ENCODE measurements at places on chromosomes 5 and 9.
A peak's percentile ranks its signal among the peaks of the same experiment; 100 is the strongest.

- DNase-seq = peak; percentile 3
Observed at GRCh38 chr5:109256486-109256885, 153.3 kb downstream of the PJA2 start.

DNA sequence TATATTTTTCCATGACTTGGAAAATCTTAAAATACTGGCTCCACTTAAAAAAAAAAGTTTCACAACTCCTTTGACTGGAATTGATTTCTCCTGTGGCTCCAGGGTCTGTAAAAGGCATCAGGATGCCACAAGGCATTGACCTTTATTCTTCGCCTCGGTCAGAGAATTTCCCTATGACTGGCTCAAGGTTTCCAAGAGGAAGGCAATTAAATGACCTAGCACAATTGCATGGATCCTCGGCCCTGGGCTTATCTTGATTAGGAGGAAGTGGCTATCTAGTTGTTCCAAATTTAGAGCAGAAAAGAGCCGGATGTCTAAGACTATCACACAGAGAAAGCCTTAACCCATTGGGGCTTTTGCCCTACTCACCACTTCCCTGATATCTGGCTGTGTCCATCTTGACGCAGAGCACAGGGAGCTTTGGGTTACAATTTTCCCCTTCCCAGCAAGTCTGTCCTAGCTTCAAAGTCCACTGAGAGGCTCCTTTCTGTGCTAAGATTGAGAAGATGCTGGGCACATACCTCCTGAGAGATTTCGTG, 56.9 kb upstream of the COL15A1 start:
- no peak for DNase-seq

DNA sequence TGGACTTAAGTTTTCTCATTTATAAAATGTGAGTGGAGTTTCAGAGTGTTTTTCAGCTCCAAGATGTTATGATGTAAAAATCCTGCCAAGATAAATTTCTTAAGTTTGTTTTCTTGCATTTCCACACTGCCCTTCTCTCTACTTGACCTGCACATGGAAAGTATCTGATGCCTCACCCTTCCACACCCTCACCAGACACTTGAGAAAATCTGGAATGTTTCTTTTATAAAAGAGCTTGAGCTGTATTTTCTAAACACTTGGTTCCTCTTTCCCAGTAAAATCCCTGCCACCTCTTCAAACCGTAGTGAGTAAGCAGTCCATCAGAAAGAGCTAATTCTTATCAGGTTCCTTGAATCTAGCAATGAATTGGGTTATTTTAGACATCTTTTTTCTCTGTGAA, 42.9 kb downstream of the FOXD1 start:
- DNase-seq = no peak

DNA sequence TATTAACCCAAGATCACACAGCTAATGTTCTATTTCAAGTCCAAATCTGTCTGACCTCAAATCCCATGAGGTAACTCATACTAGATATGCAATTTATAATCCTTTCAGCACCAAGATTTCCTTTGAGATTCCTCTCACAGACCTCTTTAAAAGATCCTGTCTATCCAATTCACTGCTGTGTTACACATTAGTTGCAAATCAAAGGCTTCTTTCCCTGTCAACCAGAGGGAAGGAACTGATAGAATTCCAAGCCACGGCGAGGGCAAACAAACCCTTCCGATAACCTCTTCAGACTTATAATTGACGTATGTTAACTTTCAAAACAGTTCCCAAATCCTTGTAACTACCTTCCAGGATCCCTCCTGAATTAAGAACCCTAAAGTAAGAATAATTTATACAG, 168.9 kb downstream of the DRD1 start:
- no peak for DNase-seq

GRCh38 chr9:90874194-90874593, 72.6 kb downstream of the SYK start:
- DNase-seq = no peak

DNA sequence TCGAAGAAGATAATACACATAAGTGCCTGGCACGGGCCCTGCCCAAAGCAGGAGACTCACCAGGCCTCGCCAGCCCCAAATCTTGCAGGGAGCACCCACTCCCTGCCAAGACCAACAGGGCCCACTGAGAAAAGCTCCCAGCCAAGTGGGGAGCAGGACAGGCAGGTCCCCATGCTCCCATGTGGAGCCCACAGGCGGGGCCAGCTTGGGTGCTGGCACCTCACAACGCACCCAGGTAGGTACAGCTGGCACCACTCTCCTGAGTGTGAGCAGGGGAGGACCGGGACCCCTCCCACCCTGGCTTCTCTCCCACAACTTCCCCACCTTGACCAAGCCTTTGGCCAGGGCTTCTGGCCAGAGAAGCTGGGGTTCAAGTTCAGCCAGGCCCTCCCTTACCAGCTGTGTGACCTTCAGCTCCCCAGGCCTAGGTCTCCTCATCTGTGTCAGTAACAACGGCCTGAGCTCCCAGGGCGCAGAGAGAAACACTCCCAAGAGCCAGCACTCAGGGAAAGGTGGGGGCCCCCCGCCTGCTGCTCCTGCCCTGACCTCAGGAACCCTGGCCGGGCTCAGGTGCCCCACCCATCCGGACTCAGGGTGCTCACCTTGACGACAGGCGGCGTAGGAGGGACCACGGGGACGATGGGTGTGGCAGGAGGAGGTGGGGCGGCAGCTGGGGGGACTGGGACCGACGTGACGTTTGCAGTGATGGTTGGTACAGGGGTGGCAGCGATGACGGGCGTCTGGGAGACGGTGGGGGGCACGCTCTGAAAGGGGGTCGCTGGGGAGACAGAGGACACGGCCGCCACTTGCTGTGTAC, 17.8 kb downstream of the BRD3 start:
- no peak for DNase-seq

GRCh38 chr9:19255821-19256220, 25.3 kb downstream of the DENND4C start:
- DNase-seq = no peak

GRCh38 chr9:136228107-136228875, 17.3 kb downstream of the QSOX2 start:
- peak; percentile 72 for DNase-seq

GRCh38 chr9:68821911-68822310, 116.9 kb downstream of the PIP5K1B start:
- DNase-seq = no peak

DNA sequence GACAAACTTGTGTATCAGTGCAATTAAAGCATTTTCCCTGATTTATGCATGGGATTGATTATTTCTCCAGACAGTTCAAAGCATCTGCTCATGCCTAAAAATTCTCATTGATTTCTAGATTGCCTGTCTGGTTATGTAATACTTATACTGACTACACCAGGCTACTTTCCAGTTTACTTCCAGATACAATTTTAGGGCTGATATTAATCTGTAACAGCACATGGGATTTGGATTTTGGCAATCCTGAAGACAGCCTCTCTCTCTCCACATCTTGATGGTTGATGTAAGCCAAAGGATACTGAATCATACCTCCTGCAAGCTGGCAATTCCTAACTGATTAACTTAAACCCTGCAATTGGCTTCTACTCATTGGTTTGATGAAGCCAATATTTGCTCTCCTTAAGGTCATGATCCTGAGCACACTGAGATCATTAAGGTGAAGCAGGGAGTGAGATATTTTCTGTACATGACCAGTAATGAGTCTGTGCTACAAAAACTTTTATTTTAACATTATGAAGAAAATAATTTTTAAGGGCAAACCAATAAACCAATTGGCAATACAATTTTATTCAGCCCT, 25.7 kb upstream of the FBXL7 start:
- no peak for DNase-seq

GRCh38 chr5:171647904-171648260, 137.7 kb upstream of the SMIM23 start:
- peak; percentile 50 for DNase-seq

GRCh38 chr5:151627650-151628049, 36.5 kb upstream of the FAT2 start:
- DNase-seq = no peak

GRCh38 chr5:16669776-16670175, 53.0 kb upstream of the RETREG1 start:
- peak; percentile 59 for DNase-seq

DNA sequence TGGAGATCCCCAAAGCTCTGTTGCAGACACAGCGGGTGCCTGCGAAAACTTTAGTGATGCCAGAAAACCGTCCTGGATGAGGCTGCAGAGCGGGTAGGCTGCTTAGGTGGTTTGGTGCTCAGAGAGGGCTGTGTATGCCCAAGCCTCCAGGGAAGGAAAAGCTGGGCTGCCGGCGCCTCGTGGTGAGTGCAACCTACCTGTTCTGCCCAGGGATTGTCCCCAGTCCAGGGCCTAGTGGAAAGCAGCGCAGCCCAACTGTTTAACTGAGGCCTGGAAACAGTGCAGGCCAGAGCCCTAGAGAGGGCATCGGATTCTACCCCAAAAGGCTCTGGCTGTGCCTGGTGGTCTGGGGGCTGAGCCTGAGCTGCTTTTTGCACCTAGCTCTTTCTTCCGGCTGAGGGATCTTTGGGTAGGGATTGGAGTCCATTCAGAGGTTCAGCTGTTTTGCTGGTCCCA, 2.8 kb downstream of the LMX1B start:
- no peak for DNase-seq

- DNase-seq = no peak
Observed at GRCh38 chr9:97889941-97890887, 32.1 kb downstream of the TRMO start.

GRCh38 chr5:43583724-43584123, 19.3 kb upstream of the NNT start:
- no peak for DNase-seq

- no peak for DNase-seq
Observed at GRCh38 chr9:16221366-16221765, 649.1 kb downstream of the BNC2 start.

GRCh38 chr9:22141908-22142307, 132.8 kb upstream of the CDKN2B start:
- DNase-seq = peak; percentile 67

DNA sequence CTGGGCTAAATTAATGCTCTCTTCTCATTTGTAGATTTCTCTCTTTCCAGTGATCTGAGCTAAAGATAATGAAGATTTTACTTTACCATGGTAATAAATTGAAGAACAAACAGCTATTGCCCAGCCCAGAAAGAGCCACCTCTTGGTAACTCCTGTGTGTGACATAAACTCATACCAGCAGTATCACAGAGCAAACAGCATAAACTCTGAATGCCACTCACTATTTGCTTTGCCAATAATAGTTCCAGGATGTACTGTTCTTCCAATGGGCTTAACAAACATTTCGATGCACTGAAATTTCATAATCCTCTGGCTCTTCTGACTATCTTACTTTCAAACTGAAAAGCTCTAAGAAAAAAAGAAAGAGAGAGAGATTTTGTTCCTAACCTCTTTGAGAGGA, 69.8 kb upstream of the RASEF start:
- DNase-seq = no peak

- no peak for DNase-seq
Observed at GRCh38 chr9:29958469-29958868, 2385.2 kb upstream of the C9orf72 start.

- peak; percentile 50 for DNase-seq
Observed at GRCh38 chr5:176994460-176995121, 12.0 kb downstream of the UIMC1 start.

DNA sequence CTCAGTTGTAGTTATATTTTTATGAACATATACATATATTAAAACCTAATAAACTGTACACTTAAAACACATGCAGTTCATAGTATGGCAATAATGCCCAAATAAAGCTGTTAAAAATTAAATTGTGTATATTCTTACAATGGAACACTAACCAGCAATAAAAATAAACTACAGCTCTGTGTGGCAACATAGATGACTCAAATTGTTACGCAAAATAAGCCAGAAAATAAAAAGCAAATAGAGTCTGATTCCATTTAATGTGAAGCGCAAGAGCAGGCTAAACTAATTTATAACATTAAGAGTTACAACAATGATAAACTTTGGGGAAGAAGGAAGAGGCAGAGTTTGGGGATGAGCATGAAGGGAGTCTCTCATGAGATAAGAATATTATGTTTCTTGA, 597.3 kb downstream of the TLE1 start:
- no peak for DNase-seq

GRCh38 chr5:89968958-89969381, 440.6 kb downstream of the CETN3 start:
- peak; percentile 69 for DNase-seq

DNA sequence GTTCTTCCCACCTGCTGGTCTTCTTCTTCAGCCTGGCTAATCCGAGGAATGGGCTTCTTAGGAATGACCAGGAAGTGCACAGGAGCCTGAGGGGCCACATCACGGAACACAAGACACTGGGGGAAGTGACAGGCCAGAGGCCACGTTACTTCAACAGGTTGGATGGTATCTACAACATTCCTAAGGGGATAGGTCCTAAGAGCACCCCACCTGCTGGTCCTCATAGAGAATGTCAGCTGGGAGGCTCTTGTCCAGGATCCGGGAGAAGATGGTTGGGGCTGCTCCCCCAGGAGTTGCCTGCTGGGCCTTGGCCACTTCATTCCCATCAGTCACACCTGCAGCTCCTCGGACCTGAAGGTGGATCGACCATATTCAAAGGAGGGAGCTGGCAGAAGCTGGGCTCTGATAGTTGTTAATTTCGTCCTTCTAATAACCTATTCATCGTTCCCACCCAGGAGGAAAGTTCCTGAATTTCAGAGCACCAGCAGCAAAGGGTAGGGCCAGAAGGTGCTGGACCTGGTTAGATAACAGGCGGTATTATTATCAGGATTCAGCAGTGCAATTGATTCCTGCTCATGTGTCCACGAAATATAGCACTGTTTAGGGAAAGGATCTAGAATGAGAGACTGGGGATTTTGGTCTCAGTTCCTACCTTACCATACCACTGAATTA, 1.3 kb downstream of the HINT2 start:
- no peak for DNase-seq

DNA sequence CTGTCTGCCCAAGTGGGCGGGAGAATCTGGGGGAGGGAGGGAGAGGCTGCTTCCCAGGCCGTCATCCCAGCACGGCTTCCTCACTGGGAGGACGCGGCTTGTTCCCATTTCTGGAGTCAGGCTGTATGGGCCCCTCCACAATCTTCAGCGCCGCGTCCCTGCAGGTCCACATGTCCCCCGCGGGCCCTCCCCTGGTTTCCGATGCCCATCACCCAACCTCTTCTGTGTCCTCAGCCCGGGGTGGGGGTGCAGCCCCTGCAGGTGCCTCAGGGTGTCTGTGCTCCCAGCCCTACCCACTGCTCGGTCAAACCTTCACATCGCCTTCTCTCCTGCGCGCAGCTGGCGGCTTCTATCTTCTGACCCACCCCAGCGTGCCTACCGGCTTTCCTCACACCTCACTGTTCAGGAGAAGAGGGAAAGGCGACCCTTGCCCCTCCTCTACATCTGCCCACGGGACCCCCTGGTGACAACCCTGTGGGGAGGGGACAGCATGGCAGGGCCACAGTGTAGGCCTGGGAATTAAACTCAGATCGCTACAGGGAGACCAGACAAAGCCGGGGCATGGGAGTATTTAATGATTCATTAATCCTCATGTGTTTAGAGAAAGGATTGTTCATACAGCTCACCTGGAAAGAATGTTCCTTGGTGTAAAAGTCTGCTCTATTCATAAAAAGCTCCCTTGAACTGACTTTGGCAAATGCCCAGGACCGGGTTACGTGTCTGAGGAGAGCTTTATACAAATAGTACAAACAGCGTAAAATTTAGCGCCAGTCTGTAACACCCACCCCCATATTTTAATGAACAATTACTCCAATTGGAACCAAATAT, 145.1 kb downstream of the IRX1 start:
- peak; percentile 14 for DNase-seq

All from astrocyte of the spinal cord (primary cell).